ENCODE measurements at places on chromosomes 3 and 15. TPM values are rescaled to one million over a fixed set of nuclear protein-coding genes. Genes with fewer than 3 reads are reported as not detected.

C3orf85 gene
- total RNA-seq: not detected

RAF1 gene
- 124 TPM for total RNA-seq

PLIN1 gene
- total RNA-seq: 0.16 TPM

UBP1 gene
- 47.8 TPM for total RNA-seq

CDCP1 gene
- total RNA-seq: 31.5 TPM

CD200 gene
- 0.12 TPM for total RNA-seq

CCR2 gene
- not detected for total RNA-seq

EIF5A2 gene
- total RNA-seq: 12.5 TPM

ILDR1 gene
- not detected for total RNA-seq

TEX9 gene
- 9.6 TPM for total RNA-seq

FRMD4B gene
- total RNA-seq: 4.0 TPM

BFSP2 gene
- total RNA-seq: not detected

GOLGA6L10 gene
- total RNA-seq: 0.36 TPM

SI gene
- not detected for total RNA-seq

GPR27 gene
- 0.12 TPM for total RNA-seq

ACTR8 gene
- total RNA-seq: 42.3 TPM

CPN2 gene
- total RNA-seq: not detected

DPPA2 gene
- not detected for total RNA-seq

SPINK8 gene
- not detected for total RNA-seq

TMCO5A gene
- total RNA-seq: not detected

KLHL6 gene
- under 0.01 TPM for total RNA-seq

TF gene
- total RNA-seq: under 0.01 TPM
